ENCODE measurements at places on chromosomes 16 and 17.
A peak's percentile ranks its signal among the peaks of the same experiment; 100 is the strongest.

GRCh38 chr16:2713985-2714774 is 5.8 kb downstream of the PRSS27 start:
- no peak for DNase-seq

GRCh38 chr17:82831041-82831817 is 8.6 kb downstream of the ZNF750 start:
- DNase-seq, result no peak

DNA sequence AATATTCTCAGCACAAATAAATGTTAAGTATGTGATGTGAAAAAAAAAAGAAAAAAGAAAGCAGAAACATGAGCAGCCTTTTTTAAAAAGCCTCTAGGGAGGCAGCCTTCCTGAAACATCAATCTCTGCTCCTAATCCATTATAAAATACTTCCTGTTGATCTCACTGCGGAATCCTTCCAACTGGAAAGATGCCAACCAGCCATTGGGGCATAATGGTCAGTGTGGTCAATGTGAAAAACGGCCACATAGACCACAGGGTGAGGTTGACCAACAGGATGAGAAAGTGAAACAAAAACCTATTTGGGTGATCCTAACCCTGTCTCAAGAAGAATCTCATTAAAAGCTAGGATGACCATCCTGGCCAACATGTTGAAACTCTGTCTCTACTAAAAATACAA is 26.1 kb upstream of the ABCA8 start:
- DNase-seq, result no peak

DNA sequence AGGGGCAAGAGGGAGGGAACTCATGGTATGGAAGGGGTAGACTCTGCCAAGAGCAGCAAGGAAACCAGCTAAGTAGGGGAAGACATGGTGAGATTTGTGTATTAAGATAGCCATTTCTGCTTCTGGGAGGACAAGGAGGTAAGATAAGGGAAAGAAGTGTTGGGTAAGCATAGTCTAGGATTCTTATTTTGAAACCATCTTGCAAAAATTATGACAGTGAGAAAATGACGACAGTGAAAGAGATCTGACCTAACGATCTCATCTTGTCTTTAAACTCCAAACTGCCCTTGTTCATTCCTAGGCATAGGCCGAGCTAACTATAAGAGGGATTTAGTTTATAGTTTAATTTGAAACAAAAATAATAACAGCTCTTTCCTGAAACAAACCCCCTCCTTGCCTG is 5.6 kb upstream of the RBL2 start:
- no peak for DNase-seq

DNA sequence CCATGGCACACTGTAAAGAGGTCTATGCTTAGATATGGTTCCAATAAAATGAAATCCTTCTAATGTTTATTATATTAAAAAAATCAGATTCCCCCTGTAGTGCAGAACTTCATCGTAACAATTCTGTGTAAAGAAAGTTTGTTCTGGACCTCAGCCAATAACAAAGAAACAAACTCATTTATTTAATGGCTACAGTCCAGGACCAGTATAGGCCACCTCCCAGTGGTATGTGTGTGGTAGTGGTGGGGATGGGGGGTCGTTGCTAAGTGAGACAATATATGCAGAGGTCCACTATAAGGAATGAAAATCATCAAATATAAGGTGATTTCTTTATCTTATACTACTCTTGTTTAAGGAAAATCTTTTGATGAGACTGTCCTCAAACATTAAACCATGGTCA is 136.4 kb downstream of the CDK5R1 start:
- no peak for DNase-seq

- peak; percentile 50 for DNase-seq
Measured at GRCh38 chr16:27080895-27081294, 14.2 kb downstream of the C16orf82 start.
